ENCODE measurements at places on chromosomes 1 and 21.

- no peak for DNase-seq
Observed at GRCh38 chr1:248611883-248612414, 14.4 kb upstream of the OR2T10 start.

GRCh38 chr1:232880354-232880753 lies 70.1 kb upstream of the NTPCR start:
- no peak for DNase-seq

GRCh38 chr1:101438359-101438758 lies 201.5 kb downstream of the S1PR1 start:
- DNase-seq: no peak

DNA sequence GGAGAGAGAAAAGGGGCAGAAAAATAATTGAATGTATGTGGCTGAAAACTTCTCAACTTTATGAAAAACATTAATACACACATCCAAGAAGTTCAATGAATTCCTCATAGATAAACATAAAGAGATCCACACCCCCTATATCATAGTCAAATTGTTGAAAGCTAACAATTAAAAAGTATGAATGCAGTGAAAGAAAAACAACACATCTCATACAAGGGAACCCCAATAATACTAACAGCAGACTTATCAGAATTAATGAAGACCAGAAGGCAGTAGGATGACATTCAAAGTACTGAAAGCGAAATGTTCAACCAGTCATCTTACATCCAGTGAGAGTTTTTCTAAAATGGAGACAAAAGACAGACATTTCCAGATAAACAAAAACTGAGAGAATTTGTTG lies 134.4 kb downstream of the FMN2 start:
- no peak for DNase-seq

GRCh38 chr1:103063921-103064320 lies 44.4 kb downstream of the COL11A1 start:
- DNase-seq: no peak

DNA sequence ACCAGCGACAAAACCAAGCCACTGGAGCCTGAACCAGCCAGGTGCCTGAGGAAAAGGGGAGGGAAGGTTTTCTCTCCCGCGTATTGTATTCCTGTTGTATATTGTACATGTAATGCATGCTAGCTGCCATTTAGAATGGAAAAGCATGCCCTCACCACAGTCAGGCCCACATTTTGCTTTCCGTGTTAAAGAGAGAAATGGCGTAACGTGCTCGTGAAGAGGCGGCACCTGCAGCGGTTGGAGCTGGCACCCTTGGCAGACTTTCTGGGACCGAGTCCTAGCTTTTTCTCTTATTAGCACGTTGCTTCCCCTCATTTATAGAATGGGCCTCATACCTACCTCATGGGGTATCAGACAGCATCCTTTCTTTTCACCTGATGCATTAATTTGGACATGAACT lies 135.3 kb upstream of the IRF2BP2 start:
- DNase-seq: no peak

DNA sequence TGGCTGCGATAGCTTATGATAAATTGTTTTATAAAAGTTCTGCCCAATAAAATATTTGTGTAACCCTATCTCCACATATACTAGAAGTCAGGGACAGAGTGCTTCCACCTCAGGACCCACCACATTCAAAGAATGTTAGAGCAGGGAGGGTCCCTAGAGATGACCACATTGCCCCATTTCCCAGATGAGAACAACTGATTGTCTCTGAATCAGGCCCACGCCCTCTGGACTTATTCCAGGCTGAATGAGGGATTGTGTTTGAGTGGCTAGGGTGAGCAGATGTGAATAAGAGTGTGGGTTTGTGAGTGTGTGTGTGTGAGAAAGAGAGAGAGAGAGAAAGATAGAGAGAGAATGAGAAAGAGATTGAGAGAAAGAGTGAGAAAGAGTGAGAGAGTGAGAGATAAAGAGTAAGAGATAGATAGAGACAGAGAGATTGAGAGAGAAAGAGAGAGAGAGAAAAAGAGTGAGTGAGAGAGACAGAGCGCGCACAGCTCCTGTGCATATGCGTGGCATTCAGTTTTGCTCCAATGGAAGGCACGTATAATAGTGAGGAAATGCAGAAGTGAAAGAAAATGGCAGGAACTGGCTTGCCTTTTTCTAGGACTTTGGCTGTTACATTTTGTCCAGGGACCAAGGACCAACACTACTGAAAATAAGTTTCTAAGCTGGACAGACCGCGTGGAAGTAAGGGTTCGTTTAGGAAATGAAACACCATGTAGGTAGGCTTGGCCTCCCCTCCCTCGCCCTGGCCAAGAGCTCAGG lies 94.1 kb downstream of the ABCA4 start:
- DNase-seq: no peak

DNA sequence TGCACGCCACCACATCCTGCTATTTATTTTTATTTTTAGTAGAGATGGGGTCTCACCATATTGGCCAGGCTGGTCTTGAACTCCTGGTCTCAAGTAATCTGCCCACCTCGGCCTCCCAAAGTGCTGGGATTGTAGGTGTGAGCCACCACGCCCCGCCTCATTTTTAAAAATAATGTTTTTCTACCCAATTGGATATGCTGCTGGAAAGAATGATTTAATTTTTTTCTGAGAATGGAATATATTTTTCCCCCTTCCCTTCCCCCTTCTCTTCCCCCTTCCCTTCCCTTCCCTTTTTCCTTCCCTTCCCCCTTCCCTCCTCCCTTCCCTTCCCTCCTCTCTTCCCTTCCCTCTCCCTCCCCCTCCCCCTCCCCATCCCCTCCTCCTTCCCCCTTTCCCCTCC lies 17.7 kb upstream of the HMGN1 start:
- no peak for DNase-seq

DNA sequence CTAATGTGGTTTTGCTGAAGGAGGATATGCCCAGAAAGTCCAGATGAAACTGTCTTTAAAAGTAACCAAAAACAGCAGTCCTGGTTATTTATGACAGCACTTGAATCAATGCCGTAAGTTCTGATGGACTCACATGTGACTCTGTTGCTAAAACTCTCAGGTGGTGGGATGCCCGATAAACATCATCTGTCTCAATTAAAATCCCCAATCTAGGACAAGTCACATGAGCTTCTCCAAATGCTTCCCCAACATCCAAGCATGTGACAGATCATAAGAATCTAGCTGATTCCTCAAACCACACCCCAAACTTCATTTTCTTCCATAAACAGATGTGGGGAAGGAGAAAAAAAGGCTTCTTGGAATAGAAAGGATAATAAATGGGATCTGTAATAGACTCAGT lies 786 bp upstream of the CTSK start:
- DNase-seq: no peak

DNA sequence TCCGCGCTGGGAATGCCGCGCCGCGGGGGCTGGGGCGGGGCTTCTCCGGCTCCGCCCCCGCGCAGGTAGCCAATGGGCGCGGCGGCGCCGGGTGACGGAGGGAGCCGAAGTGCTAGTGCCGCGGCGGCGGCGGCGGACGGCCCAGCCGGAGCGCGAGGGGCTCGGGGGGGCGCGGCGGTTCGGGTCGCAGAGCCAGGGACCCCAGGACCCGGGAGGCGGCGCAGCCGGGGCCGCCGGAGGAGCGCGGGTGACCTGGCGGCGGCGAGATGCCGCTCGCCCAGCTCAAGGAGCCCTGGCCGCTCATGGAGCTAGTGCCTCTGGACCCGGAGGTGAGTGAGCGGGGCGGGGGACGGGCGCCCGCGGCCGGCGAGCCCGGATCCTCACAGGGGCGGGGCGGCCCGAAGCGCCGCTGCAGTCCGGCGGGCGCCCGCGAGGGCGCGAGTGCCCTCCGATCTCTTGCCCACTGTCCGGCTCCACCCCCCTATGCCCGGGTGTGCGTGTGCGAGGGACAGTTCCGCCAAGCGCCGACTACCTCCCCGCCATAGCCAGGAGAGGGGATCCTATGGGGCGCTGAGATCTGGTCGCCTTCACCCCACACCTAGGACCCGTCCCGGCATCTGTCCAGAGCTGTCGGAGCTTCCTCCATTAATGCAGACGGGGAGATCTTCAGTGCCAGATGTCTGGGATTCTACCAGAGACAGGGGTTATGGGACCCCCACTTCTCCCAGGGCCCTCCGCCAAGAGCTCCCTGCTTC lies at the start of gene RPS6KA1:
RPS6KA1 (plus strand) TSS at position 107 of the 755 bp plus-strand sequence; CDS start at position 267, 160 bp downstream.
- peak; percentile 51 for DNase-seq

DNA sequence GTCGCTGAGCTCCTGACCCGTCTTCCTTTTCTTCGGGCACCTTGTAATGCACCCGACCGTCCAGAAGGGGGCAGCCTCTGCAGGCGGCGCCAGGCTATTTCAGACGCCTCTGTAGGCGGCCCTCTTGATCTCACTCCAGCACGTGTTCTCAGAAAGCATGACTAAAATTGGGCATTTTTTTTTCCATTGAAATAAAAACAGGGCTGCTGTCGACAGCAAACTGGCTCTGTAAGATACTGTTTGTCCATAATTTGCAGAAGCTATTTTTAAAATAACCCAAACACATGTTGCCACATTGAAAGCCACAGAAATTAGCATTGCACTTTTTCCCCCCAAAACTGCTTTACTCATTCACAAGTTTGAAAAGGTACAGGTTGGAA lies 78.0 kb downstream of the STUM start:
- peak; percentile 81 for DNase-seq

DNA sequence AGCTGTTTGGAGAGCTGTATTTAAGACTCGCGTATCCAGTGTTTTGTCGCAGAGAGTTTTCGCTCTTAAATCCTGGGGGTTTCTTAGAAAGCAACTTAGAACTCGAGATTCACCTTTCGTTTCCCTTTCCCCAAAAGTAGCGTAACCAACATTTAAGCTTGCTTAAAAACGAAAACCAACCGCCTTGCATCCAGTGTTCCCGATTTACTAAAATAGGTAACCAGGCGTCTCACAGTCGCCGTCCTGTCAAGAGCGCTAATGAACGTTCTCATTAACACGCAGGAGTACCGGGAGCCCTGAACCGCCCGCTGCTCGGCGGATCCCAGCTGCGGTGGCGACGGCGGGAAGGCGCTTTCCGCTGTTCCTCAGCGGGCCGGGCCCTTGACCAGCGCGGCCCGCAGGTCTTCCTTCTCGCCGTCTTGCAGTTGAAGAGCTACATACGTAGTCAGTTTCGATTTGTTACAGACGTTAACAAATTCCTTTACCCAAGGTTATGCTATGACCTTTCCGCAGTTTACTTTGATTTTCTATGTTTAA lies 1.9 kb downstream of the OLIG1 start:
- DNase-seq: no peak

DNA sequence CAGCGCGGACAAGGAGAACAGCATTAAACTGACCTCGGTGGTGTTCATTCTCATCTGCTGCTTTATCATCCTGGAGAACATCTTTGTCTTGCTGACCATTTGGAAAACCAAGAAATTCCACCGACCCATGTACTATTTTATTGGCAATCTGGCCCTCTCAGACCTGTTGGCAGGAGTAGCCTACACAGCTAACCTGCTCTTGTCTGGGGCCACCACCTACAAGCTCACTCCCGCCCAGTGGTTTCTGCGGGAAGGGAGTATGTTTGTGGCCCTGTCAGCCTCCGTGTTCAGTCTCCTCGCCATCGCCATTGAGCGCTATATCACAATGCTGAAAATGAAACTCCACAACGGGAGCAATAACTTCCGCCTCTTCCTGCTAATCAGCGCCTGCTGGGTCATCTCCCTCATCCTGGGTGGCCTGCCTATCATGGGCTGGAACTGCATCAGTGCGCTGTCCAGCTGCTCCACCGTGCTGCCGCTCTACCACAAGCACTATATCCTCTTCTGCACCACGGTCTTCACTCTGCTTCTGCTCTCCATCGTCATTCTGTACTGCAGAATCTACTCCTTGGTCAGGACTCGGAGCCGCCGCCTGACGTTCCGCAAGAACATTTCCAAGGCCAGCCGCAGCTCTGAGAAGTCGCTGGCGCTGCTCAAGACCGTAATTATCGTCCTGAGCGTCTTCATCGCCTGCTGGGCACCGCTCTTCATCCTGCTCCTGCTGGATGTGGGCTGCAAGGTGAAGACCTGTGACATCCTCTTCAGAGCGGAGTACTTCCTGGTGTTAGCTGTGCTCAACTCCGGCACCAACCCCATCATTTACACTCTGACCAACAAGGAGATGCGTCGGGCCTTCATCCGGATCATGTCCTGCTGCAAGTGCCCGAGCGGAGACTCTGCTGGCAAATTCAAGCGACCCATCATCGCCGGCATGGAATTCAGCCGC lies 2.5 kb downstream of the S1PR1 start:
- no peak for DNase-seq

GRCh38 chr1:12601700-12602658 lies 16.0 kb downstream of the DHRS3 start:
- DNase-seq: no peak

DNA sequence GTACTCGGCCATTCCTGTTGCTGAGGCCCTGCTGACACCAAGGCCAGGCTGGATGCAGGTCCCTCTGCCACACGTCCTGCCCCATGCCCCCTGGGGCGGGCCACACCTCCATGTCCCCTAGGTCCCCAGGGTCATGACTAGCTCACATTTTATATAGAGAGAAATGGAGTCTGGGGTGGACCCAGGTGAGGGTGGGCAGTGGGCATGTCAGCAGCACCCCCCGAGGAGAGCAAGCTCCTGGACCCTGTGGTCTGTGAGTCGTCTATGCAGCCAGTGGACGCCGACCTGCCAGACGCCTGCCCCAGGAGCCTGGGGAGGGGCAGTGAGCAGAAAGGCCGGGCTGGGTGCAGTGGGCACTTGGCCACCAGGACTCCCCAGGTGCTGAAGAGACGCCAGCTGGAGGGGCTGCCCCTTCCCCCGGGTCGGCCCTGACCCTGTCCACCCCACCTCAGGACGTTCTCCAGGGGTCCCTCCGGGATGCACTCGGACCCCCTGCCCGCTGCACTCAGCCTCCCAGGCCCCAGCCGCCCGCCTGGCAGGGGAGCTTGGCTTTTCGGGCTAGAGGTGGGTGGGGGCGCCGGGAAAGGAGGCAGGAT lies 15.9 kb downstream of the SAMD11 start:
- no peak for DNase-seq

GRCh38 chr1:92975551-92976232 lies 14.4 kb upstream of the DIPK1A start:
- no peak for DNase-seq
